Cardiac muscle cell (in vitro differentiated cells and primary cell): ENCODE measurements at places on chromosomes 2 and 18.

- no peak for DNase-seq
- H3K27me3 ChIP-seq, result no peaks in the 10 kb centered on the region
- H3K4me3 ChIP-seq, result no peak overlapping the region
- peaks cover 3% of the 10 kb centered on the region for H3K36me3 ChIP-seq
Observed at GRCh38 chr2:134258684-134259388, 5.0 kb downstream of the MGAT5 start.

- no peaks in the 10 kb centered on the region for H3K4me1 ChIP-seq
- peaks cover 4% of the 10 kb centered on the region for H3K36me3 ChIP-seq
- no peak overlapping the region for H3K4me3 ChIP-seq
- no peak for DNase-seq
- no peak overlapping the region for H3K27ac ChIP-seq
Observed at GRCh38 chr2:71154798-71155197, 24.4 kb downstream of the MPHOSPH10 start.

DNA sequence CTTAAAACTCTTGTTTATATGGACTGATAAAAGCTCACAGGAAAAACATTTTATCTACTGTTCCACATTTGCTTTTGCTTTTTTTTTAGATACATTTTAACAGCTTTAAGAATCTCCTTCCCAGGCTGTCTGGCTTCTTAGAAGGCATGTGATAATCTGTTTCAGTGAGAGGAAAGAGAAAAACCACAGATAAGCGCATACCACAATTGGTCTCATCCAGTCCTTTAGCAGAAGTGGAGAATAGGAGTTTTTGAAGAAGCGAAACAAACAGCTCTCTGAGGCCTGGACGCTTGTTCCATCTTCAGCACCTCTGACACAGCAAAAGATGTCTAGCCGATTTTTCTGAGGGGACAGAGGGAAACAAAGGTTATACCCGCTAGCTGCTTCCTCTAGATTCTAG, 37.6 kb downstream of the RMC1 start:
- no peaks in the 10 kb centered on the region for H3K27me3 ChIP-seq
- H3K36me3 ChIP-seq, result peaks cover 26% of the 10 kb centered on the region
- peak overlapping the region; percentile 31 for H3K27ac ChIP-seq
- H3K4me3 ChIP-seq, result no peak overlapping the region

DNA sequence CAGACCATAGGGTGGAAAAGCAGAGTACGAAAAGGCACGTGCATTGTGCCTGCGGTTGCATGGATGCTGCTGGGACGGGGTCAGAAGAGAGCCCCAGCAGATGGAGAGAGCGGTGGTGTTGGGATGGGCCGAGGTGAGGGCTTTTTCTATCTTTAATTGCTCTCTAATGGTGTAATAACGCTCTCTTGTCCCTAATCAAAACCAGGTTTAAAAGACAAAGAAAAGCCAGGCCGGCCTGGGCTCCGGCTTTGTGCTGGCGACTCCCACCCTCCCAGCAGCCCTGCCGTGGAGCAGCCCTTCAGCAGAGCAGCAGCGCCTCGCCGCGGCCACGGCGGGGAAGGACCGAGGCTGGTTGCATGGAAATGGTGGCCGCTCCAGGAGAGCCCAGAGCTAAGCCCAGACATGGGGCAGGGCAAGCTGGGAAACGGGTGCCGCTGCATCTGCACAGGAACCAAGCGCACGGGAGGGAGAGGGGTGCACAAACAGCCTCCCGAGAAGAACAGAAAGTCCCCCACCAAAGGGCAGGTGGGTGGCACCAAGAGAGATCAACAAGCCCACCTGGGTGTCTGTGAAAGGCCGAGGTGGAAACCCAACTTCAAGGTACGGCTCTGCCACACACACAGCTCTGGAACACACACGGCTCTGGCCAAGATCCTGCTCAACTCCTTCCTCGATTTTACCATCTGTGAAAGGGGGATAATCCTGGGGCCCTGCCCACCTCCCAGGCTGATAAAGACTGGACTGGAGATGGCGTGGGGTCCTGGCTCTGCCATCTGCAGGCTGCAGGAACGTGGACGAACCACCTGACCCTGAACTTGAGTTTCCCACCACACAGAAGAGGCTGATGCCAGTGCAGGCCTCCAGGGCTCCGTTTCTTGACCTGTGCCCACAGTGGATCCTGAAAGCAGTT, 15.0 kb downstream of the HS1BP3 start:
- H3K4me3 ChIP-seq, result no peak overlapping the region
- peaks cover 13% of the 10 kb centered on the region for H3K4me1 ChIP-seq
- no peak overlapping the region for H3K27ac ChIP-seq

DNA sequence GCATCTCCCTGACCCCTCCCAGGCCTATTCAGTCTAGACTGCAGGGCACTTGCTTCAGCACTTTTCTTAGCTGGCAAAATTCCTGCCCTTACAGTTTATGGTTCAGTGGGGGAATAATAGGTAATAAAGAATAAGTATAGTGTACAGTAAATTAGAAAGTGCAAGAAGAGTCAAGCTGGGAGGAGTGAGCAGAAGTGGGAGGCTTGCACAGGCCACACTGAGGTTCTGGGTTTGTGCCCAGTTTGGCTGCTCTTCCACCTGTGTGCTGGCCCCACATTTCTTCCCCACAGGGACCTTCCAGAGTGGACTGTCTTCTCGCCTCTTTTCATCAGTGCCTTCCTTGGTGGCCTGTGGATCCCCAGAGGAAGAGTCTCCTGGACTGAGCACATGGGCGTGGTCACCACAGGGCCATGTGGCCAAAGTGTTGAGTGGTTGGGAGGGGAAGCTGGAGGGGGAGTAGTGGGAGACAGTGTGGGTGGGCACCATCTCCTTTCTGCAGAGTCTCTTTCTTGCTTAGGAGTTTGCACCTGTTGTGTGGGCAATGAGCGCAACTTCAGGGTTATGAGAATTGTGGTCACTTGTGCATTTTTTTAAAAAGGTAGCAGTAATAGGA, 128.6 kb upstream of the ZSWIM2 start:
- H3K4me3 ChIP-seq, result no peak overlapping the region
- no peaks in the 10 kb centered on the region for H3K36me3 ChIP-seq
- no peak overlapping the region for H3K27ac ChIP-seq
- no peak for DNase-seq

DNA sequence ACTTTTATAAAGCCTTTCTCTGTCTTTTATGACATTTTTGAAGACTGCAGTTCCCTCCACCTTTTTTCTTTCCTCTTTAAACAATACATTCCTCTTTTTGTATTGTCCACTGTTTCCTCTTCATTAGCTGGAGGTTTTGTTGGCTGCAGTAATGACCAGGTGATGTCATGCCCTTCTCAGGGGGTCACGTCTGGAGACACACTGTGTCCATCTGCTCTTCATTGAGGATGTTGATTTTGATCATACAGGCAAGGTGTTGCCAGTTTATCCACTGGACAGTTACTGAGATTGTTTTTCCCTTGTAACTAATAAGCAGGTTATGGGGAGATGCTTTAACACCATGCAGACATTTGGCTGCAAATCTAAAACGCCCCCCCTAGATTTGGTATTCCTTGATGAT, 19.8 kb downstream of the ZNF407 start:
- no peaks in the 10 kb centered on the region for H3K4me1 ChIP-seq
- no peak for DNase-seq
- H3K4me3 ChIP-seq, result no peak overlapping the region
- H3K27ac ChIP-seq, result no peak overlapping the region
- H3K36me3 ChIP-seq, result no peaks in the 10 kb centered on the region
- no peaks in the 10 kb centered on the region for H3K27me3 ChIP-seq

GRCh38 chr2:6764968-6765723, 100.6 kb downstream of the CMPK2 start:
- no peaks in the 10 kb centered on the region for H3K4me1 ChIP-seq
- H3K4me3 ChIP-seq, result no peak overlapping the region
- no peak overlapping the region for H3K27ac ChIP-seq
- no peaks in the 10 kb centered on the region for H3K36me3 ChIP-seq
- no peaks in the 10 kb centered on the region for H3K27me3 ChIP-seq

DNA sequence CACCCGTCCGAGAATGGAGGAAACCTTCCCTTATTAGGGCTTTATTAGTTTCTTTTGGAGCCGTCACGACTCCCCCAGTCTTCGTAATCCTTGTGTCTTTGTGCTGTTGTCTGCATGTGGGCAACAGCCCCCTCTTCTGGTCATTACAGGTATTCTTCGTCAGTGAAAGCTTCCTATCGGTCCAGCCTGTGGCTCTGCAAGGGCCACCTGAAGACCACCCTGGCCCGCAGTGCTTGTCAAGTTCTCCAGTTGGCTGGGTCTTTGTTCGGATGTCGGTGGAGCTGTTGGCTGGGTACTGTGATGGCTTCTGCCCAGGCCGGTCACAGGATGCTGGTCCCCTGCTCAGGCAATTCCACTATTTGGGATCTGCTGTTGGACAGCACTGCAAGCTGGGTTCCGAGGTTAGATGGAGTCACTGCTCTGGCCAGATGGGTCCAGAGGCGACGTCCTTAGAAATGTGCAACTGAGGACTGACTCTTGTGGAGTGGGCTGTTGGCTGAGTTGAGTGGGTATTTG, 19.2 kb downstream of the E2F6 start:
- H3K36me3 ChIP-seq, result peaks cover 22% of the 10 kb centered on the region
- peak; percentile 79 for DNase-seq
- no peaks in the 10 kb centered on the region for H3K4me1 ChIP-seq
